ENCODE measurements at places on chromosomes 7 and 10. TPM values are rescaled to one million over a fixed set of nuclear protein-coding genes. Genes with fewer than 3 reads are reported as not detected.

The OR6B1 gene
- total RNA-seq = not detected

The TMEM236 gene
- 0.10 TPM for total RNA-seq

The CPXM2 gene
- total RNA-seq = 1.7 TPM

The PNLIPRP1 gene
- not detected for total RNA-seq

The RHOBTB1 gene
- 32.3 TPM for total RNA-seq

The CCNY gene
- 66.3 TPM for total RNA-seq

The CLDN4 gene
- total RNA-seq = 689 TPM

Measured in renal cortical epithelial cell (primary cell).